ENCODE measurements at places on chromosomes 6 and 20.

GRCh38 chr20:19956976-19957375, 60.2 kb upstream of the NAA20 start:
- DNase-seq: no peak

DNA sequence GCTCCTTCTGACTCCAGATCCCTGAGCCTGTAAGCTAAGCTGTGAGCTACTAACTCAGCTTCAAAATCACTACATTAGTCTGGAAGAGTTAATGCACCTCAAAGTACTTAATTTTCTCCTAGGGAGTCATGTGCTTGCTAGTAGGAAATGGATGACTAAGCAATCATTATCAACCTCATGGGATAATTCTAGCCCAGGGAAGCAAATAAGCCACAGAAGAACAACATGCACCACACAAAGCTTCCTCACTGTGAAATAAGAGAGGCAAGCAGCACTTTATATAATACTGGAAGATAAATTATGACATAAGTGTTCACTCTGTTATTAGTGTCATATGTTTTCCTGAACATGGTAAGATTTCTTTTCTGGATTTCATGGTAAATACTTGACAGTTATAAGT, 57.9 kb upstream of the RCAN2 start:
- no peak for DNase-seq

- no peak for DNase-seq
These were observed 25.2 kb upstream of the C20orf204 start for GRCh38 chr20:64010711-64011237.

GRCh38 chr20:57179265-57179664, 87.2 kb downstream of the BMP7 start:
- no peak for DNase-seq

- DNase-seq: no peak
These were observed 84.8 kb upstream of the HDAC2 start for GRCh38 chr6:114055763-114056162.

GRCh38 chr6:12865117-12865516, 148.6 kb downstream of the PHACTR1 start:
- DNase-seq: no peak

DNA sequence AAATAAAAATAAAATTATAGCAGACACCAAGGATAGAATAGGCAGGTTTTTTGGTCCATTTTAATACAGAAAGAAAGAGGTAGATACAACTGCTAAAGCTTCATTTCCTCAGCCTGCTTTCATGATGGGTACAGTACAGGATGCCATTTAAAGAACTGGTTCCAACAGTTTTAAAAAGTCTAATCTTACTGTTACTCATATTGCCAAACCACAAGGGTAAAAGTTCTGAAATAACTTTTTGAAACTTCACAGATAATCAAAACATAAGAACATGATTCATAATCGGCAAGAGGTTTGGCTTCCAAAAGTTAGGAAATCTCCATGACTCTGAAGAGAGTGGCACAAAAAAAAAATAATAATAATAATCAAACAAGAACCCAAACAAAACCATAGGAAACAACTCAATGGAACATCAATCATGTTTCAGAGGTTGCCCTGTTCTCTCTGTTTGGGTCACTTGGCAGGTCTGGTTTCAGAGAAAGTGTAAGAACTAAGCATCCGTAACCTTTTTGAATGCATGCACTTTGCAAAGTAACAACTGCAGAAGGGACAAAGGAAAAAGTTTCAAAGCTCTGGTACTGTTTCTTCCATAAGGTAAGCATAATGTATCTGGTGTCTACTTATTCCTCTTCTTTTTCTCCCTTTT, 79.7 kb downstream of the SMLR1 start:
- no peak for DNase-seq

DNA sequence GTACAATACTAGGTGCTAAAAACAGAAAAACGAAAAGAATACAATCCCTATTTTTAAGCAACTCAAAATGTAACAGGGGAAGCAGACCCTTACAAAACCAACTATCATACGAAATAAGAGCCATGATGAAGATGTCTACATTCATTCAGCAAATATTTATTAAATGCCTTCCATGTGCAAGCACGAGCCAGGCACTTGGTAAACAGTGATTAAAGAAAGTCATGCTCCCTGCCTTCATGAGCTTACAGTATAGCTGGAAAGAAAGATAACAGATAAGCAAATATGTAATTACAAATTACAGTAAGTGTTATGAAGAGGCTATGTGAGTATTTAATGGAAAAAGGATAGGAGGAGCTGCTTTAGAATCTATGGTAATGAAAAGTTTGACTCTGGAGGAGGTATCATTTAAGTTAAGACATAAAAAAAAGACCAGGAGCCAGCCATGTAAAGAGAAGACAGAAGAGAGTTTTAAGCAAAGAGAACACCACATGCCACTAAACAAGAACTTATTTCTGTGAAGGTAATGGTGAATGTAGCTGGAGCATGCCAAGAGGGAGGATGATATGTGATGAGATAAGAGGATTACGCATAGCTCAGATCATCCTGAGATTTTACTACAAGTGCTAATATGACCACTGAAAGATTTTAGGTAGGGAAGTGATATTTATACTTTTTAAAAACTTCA, 19.3 kb upstream of the COX7A2 start:
- no peak for DNase-seq

DNA sequence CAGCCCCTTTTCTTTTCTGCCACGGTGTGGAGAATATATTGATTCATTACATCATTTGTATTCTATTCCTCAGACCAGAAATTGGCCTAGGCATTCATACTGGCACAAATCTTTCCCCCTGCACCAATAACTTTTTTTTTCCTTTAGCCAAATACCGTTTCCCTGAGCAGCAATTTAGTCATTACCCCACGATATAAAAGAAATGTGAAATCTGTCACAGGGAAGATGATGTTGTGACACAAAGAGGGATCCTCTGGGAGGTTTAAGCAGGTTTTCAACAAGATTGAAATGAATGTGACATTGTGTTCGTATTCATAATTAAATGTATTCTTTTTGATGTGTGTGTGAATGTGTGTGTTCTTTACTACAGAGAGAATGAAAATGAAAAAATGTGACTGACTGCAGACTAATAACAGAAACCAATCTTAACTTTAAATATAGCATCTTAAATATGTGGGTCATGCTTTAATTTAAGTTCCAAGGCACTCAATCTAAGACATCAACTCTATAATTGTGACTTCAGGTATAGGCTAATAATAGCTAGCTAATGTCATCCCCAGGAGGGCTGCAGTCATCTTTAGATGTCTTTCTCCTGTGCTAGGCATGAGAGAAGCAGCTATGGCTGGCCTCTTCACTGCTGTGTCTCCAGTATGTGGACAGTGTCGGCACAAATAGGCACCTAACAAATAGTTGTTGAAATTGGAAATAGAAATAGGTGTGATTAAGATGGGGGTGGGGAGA, 177.7 kb downstream of the BTBD3 start:
- DNase-seq: no peak

DNA sequence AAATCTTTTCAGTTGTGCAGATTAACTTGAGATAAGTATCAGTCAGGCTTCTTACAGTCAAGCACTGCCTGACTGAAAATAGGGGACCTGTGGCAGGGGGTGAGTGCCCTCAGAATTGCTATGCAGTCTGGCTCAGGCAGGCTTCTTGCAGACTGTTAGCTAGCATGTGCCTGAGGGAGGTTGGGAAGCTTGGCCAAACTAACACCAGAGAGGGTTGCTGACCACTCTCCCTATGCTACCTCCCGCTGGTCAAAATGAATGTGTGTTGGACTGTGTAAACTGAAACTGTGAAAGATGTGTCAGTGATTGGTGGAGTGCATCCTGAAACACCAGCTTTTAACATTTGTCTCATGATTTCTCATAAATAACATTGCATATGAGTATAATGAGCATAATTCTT, 622.3 kb upstream of the IMPG1 start:
- no peak for DNase-seq

GRCh38 chr20:49990271-49990720, 7.5 kb downstream of the SNAI1 start:
- DNase-seq: no peak

- peak; percentile 70 for DNase-seq
These were observed 71.4 kb upstream of the TULP1 start for GRCh38 chr6:35583893-35584688.

DNA sequence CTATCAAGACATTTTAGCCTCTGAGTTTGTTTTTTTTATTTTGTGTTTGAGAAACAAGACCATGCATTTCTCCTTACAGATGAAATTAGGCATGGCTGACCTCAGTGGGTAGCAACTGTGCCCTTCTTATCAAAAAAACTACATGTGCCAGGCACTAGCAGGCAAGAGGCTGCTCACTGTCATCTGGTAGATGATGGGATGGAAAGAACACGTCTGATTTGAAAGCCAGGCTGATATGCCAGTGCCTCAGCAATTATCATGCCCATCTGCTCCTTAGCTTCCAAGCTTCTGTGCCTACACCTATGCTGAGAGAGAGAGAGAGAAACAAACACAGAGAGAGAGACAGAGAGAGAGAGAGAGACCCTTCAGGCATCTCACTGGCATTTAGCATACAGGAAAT, 149.9 kb downstream of the C6orf118 start:
- no peak for DNase-seq

GRCh38 chr6:72042088-72042487, 155.7 kb downstream of the RIMS1 start:
- no peak for DNase-seq

DNA sequence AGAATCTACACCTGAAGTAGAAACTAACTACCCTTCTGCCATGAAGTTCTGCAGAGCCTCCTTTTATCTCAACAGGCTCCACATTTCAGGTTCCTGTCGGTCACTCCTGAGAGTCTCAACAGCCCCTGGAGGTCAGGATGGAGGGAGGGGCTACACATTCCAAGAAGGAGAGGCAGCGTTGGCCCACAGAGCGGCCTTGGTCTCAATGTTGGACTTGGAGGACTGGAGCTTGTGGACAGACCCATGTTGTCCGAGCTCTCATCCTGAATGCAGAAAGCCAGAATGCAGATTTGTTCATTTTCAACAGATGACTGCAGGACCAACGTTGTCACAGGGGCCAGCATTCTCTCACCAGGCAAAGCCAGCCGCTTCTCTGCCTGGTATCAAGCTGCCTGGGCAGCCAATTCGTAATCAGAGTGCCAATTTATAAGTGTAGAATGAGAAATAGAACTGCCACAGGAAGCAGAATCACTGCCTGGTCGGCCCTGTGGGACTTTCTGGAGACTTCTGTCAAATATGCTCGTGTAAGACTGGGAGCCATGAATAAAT, 212.5 kb upstream of the SNX9 start:
- no peak for DNase-seq

DNA sequence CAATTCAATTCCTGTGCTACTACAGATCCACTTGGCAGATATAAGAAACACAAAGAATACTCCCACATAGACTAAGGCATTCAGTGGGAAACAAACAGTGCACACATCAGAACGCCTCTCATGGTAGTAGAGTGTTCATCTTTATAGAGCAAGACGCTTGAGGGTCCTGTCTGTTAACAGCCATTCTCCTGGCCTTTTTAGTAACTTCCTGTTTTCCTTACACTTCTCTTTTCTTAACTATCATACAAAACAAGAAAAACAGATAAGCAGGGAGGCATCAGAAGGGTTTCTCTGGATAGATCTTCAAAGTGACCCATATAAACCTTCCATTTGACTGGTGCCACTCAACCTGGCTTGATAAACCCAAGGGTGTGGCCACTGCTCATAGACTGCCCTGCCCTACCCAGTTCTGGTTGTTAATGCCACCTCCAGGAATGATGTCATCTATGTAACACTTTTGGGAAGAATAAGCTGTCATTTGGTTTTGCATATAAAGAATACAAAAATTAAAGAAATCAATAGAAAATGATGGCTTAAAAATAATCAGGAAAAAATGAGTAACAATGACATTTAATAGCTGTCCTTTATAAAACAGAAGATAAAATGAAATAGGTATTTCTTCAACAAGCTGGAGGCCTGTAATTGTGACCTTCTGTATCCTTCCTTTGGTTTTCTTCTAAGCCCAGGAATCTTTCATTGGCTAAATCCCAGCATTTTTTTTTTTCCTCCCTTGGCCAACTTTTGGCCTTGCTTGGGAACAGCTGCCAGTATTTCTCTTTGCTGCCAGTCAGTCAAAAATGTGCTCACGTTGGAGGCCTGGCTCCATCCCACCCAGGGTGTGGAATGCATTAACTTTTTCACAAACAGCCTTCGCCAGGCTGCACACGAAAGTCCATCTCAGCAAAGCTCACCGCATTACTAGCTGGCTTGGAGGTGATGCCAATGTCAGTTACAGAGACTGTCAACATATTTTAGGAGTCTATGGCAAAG, 103.5 kb downstream of the GJA10 start:
- DNase-seq: no peak

GRCh38 chr6:126959765-126960164, 158.7 kb upstream of the RSPO3 start:
- DNase-seq: no peak

DNA sequence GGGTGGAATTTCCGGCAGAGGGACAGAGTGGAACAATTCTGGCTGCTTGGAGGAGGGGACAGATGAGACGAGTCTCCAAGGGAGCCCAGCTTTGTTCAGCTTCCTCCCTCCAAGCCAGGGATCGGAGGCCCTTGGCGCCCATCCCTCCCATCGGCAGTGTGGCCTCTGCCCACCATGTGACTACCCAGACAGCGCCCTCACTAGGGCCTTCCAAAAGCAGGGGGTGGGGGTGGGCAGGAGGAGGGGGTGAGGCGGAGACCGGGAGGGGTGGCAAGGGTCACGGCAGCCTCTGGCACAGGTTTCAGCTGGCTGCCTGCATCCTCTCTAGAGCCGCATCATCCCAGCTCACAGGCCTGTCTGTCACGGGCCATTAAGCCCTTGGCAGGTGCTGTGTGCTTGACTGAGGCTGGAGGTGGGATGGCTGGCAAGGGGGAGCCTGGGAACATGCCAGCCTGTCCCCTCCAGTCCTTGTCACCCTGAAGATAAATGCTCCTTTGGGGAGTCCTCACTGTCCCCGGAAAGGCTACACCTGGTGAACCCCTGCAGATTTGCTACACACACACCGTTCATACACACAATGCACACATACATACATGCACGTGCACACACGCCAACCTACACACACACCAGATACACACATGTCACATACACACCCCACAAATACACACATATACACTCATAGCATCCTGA, 6.2 kb upstream of the FGD2 start:
- DNase-seq: no peak

GRCh38 chr20:56934888-56935287, 305.8 kb downstream of the TFAP2C start:
- no peak for DNase-seq

DNA sequence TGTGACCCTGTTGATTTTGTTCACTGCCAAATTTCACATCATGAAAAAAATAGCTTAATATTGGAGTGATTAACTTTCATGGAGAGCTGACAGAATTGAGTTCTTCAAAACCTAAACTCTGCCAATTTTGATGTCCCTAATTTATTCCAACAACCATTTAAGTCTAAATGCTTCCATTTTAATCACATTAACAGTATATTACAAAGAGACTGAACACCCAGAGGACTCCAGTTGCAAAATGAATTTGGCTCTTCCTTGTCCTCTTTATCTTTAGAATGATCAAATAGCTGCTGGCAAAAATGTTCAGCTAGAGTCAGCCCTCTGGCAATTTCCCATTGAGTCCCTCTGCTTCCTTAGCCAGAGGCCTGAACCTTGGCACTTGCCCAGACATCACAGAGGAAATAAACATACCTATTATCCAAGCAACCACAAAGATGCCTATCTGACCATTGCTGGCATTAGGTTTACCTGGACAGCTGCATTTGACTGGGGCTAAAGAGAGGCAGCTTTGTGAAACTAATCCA, 299.0 kb upstream of the STXBP5 start:
- DNase-seq: no peak

Data from activated T-cell treated with anti-CD3 and anti-CD28 coated beads, Interleukin-2, amount 50 U/mL, for 4 hours (primary cell).